SJSA1 (cell line): ENCODE measurements at places on chromosomes 2 and 18.

- DNase-seq, result peak; percentile 87
Observed at GRCh38 chr2:241545106-241545505, 13.4 kb upstream of the BOK start.

DNA sequence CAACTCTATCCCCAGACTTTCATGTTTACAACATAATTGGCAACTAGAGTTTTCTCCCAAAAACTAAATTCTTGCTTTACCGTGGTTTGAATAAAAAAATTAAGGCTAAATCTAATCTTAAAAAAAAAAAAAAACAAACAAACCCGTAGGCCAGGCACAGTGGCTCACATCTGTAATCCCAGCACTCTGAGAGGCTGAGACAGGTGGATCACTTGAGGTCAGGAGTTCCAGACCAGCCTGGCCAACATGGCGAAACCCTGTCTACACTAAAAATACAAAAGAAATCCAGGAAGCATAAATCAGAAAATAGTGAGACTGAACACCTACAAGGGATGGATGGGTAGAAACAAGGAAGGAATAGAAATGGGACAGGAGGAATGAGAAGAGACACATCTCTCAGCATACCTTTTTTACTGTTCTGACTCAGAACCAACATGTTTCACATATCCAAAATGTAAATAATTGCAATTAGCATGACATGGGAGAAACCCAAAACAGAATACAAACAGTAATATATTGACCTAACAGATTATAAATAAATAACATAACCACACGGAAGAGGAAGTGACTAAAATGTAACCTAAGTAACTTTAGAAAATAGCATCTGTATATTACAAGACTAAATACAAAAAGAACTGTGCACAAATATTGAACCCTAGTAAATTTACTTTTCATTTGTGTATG lies 17.5 kb downstream of the MGAT4A start:
- no peak for DNase-seq

DNA sequence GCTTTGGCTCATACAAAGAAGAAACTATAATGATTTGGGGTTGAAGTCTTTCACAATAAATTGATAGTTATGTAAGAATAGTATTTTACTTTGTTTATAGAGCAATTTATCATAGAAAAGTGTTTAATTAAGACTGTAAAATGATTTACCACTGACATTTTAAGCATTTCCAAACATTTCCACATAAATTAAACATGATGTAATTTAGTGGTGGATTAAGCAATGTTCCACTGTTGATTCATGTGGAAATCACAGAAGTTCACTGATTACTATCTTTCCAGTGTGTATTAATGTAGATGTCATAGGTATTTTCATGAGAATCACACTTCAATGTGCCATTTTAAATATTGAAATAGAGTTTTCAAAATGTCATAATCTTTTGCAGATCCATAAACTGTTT lies 40.1 kb upstream of the GRB14 start:
- DNase-seq, result no peak

DNA sequence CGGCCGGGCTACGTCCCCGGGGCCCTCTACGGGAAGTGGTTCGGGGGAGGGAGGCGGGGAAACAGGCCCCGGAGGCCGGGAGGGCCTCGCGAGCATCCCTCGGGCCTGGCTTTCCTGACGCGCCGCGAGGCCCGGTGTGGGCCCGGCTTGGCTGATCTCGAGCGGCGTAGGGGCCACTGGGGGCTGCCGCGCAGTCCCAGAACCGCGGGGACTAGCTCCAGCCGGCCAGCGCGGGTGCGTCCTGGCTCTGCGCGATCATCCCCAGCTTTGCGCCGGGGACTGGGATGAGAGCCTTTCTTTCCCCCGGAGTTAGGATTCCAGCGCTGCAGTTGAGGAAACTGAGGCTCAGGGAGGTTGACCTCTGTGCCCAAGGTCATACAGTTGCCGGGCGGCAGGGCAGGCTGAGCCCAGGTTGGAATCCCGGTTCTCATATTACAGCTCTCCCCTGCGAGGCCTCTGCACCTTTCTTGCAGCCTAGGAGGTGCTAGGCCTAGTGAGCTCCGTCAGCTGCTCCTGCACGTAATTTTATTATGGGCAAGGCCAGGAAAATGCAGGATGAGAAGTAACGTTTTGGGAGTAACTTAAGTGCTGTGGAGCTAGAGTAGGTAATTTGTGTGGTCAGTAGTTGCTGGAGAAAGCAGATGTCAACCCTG lies 501 bp downstream of the LPIN1 start:
- DNase-seq, result peak; percentile 45
